Activated CD4-positive, alpha-beta T cell treated with anti-CD3 and anti-CD28 coated beads, Interleukin-2, amount 50 U/mL, for 4 hours (primary cell): ENCODE measurements at places on chromosomes 3 and 15.

DNA sequence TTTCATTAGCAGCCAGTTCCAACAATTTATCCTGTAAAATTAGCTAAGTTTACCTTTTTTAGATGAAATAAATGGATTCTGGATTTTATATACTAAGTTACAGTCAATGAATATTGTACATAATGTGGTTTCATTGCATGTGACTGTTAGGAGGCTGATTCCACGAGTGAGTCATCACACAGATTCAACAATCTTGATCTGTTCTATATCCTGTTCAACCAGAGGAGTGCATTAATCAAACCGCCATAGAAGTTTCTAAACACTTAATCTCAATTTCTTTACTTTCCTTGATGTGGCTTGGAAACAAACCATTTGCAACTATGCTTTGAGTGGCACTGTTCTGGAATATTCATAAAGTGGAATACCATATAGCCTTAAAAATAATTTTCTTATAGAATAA is 15.3 kb downstream of the DNAJC13 start:
- DNase-seq, result no peak

GRCh38 chr3:32379831-32380500 is 11.7 kb upstream of the CMTM7 start:
- no peak for DNase-seq

GRCh38 chr3:193821151-193821668 is 228.2 kb downstream of the OPA1 start:
- DNase-seq, result no peak

GRCh38 chr3:63961891-63962290 is 49.7 kb upstream of the SCAANT1 start:
- DNase-seq, result no peak

DNA sequence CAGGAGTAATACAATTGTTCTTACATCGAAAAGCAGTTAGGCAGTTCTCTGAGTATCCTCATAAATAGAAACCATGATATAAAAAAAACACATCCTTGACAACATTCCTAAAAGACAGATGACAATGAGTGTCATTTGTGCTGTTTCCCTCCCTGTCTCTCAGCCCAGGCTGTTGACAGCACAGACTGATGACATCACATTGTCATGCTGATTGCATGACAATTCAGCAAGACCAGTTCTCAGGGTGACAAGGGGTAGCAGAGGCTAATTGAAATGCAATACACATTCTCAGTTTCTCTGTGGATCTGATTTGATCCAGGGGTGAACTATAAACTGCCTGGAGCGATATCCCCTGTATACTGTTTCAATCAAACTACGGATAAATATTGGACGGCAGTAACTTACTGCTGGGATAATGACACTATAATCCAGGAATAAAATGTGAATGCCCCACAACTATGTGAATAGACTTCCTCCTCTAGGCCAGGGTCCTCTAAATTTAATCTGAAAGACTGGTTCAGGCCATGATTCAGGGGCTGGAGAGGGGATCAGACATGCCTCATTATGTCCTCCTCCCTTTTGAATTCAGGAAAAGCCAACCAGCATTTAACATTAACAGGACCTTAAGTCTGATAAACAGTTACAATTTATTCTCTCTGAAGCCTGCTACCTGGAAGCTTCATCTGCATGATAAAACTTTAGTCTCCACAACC is 16.7 kb upstream of the EIF1B start:
- DNase-seq, result no peak

DNA sequence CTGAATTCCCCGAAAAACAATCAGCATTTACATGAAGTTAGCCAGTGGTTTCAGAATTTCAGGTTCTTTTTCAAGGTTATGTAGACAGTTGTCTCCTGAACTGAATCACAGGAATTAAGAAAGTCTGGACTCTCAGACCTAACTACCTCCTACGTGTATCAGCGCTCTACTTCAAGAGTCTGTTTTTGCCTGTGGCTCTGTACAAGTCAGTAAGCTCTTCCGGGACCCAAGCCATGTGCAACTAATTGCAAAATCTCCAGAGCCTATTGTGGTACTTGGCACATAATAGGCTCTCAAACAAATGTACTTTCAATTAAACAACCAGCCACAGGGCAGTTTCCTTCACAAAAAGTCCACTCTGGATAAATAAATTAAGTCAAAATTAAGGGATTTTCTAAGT is 414.2 kb downstream of the PDCD6IP start:
- DNase-seq, result no peak

DNA sequence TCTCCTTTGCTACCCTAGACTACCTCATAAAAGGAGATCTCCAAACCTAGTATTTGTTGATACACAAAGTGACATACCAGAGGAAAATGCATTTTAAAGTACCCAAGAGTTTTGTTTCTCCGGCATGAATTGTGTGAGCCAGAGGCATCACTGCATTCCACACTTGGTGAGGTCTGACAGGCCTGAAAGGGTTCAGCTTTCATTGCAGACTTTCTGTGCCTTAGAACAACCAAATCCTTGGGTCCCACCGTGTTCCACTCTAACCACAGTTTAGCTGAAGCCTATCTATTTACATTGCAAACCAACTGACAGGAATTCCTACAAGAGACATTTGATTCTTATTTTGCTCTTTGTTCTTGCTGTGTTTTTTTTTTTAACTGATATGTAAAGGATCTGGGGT is 21.0 kb upstream of the EID1 start:
- no peak for DNase-seq

DNA sequence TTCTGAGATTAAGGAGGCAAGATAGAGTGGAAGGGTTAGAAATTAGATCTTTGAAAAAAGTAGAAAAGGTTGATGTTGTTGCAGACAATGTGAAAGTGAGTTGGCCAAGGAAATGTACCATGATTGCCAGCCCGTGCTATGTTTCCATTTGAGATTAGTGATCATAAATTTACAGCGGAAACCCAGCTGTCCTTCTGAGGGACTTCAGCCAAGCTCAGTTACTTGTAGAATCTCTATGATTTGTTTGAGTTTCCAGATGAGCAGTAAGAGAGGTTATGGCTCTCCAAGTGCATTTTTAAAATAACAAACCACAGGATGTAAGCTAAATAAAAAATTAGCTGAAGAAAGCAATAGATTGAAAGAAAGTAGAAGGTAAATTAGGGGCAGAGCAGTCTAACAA is 54.2 kb upstream of the RBMS3 start:
- DNase-seq, result no peak

GRCh38 chr3:135081451-135081850 is 286.4 kb downstream of the EPHB1 start:
- DNase-seq, result no peak

DNA sequence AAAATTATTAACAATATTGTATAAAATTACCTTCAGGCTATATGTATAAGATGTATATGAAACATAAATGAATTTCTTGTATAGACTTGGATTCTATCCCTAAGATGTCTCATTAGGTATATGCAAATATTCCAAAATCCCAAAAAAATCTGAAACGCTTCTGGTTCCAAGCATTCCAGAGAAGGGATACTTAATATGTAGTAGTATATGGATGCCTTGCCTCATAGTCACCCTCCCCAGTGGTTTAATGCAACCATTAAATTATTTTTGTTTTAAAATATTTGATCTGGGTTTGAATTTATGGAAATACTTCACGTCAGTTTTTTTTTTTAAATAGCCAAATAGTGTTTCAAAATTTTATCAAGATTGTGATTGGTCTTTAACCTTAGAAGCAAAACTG is 27.2 kb downstream of the PLCL2 start:
- DNase-seq, result no peak

DNA sequence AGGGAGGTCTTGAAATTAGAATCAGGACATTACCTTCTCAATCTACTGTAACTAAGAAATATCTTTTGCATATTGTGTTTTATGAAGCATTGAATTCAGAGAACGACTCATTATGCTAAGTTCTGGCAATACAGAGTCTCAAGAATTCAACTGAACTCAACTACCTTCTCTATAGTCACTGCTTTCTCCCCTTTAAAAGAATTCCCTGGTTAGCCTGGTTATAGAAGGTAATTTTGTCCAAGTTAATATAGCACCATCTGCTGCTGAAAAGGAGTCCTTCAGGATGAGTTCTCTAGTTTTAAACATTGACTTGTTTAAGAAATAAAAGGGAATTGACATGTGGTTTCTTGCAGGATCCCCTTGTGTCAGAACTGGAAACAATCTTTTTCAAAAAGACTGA is 60.2 kb downstream of the IL16 start:
- no peak for DNase-seq

DNA sequence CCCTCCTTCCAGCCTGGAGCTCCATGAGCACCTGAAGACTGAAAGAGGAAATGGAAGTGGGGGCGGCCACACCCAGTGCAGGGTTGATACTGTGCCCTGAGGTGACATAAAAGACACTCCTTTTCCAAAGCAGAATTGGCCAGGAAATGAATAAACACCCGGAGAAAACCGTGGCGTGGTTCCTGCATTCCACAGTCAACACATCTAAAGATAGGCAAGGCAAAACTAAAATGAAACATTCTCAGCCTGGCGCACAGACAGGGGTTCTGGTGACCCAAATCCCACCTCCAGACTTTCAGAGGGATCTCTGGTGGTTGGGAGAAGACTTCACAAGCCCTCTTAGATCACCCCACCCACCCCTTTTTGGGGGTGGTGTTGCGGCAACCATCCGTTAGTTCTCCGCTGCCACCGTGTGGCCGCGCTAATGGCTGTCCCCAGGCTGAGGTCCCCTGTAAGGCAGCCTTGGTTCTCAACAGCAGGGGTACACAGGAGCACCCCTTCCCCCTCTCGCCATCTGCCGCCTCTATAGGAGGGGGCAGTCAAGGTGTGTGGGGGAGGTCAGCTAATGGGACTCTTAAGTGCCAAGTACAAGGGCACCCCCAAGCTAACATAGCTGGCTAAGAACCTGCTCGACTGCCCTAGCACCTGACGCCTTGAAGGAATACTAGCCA is 2.5 kb upstream of the MST1R start:
- peak; percentile 39 for DNase-seq

GRCh38 chr3:123332124-123332641 is 116.7 kb downstream of the ADCY5 start:
- DNase-seq, result no peak

GRCh38 chr15:57594479-57594878 is 2.8 kb downstream of the MYZAP start:
- no peak for DNase-seq

DNA sequence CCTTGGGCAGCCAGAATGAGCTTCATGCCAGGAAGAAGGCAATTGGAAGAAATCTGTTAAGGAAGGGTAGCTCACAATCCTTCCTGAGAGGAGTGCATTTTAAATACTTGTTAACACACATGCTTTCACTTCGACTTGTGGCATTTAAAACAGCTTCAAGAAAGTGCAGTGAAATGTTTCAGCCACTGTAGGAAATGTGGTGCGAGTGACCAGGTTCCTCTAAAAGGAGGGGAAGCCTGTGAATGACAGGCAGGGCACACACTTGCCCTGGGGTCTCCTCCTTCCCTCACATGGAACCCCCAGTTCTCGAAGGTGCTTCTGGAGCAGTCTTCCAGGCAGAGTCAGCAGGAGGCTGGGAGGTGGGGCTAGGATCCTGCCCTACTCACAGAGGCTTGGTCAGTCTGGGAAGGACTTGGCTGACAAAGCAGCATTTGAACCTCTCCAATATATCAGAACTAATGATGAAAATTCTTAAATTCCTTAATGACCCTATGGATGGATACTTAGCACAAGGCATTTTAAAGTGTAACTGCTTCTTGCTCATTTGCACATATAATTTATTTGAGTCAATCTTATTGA is 358.6 kb downstream of the CHST2 start:
- DNase-seq, result no peak

- DNase-seq, result no peak
Measured at GRCh38 chr3:80014576-80014975, 246.8 kb upstream of the ROBO1 start.

DNA sequence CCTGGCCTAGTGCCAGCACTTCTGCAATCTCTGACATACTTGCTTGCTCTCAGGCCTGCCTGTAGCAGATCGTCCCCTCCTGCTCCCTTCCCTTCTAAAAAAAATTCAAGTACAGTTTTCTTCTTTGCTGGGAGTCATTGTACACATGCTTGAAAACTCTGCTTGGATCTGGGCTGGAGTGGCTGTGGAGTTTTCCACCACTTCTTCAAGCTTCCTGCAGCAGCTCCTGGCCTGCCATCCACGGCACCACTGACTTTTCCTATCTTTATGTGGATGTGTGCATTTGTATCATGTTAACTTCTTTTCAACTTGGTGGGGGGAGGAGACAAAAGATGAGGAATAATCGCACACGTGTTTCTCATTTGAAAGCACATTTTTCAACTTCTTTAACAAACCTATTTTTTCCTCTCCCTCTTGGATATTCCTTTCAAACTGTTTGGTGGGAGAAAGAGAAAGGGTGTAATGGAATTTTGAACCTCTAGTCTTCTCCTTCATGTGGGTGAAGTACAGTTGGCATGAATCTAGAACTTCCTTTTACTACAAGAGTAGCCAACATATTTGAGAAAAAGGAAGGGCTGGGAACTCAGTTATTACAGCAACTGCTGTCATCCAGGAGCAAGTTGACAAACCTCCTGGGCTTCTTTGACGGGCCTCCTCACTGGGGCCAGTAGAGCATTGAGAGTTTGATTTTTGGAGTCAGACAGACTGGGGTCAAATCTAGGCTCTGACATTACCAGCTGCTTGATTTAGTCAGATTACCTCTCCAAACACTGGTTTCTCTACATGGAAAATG is 61.2 kb upstream of the LRTM1 start:
- no peak for DNase-seq

GRCh38 chr15:89002281-89002761 is 85.9 kb upstream of the ABHD2 start:
- no peak for DNase-seq

DNA sequence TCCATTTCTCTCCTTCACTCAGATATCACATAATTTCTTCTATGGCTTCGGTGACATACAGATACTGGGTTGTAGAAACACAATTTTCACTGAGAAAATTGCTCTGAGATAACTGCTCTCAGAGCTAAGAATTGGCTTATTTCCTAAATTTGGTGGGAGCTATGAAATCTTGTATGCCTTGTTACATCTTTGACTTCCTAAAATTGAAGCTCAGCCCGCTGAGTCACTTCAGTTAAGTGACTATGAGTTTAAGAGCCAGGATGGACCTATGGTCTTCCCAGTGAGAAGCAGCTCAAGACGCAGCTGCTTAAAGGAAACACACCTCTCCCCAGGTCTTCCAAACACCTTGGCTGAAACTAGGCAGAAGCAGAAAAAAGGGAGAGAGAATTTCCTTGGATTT is 56.4 kb downstream of the EFHB start:
- DNase-seq, result no peak

DNA sequence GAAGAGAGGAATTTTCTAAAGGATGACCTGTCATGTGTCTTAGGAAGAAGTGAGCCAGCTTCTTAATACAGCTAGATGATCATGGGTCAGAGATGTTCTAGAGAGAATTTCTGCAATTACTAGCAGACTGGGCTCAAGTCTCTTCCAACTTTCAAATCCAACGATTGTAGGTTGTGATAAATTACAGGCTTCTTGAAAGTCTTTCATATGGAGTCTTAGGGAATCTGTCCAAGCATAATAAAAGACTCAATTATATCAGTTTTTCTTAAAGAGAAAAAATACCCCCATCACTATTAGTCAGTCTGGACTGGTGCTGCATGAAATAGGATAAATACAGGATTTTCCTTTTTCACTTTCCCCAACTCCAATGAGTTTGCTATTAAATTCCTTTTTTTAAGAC is 59.1 kb downstream of the DRD3 start:
- no peak for DNase-seq

- no peak for DNase-seq
Measured at GRCh38 chr15:97706059-97706458, 254.4 kb upstream of the ARRDC4 start.

- DNase-seq, result peak; percentile 47
Measured at GRCh38 chr15:92906563-92907081, 6.5 kb downstream of the CHD2 start.

- no peak for DNase-seq
Measured at GRCh38 chr3:147412917-147413685, 3.9 kb downstream of the ZIC1 start.

- DNase-seq, result no peak
Measured at GRCh38 chr3:119841808-119842471, 60.0 kb downstream of the NR1I2 start.
